T-cell (primary cell): ENCODE measurements at places on chromosomes 11 and 22. TPM values are rescaled to one million over a fixed set of nuclear protein-coding genes. Genes with fewer than 3 reads are reported as not detected.

GRCh38 chr11:43756575-43756974, 76.0 kb downstream of the HSD17B12 start:
- no peaks in the 10 kb centered on the region for H3K27me3 ChIP-seq
- no peaks in the 10 kb centered on the region for H3K4me1 ChIP-seq
- no peak for DNase-seq
- H3K27ac ChIP-seq, result no peak overlapping the region
- no peak overlapping the region for H3K4me3 ChIP-seq
- no peaks in the 10 kb centered on the region for H3K36me3 ChIP-seq

DNA sequence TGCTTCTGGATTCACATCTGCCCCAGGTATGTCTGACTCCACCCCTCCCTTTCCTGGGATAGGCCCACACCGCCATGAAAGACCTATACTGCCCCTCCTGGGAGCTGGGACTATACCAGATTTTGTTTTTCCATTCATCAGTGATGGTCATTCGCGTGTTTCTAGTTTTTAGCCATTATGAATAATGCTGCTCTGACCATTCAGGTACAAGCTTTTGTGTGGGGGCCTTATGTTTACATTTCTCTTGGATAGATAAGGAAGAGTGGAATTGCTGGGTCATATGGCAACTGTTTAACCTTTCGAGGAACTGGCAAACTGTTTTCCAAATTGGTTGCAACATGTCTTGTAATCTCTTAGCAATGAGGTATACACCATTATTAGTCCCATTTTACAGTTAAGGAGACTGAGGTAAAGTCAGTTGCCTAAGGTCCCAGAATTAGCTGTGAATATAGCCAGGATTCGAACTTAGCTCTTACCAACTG, 1.2 kb upstream of the TBC1D10A start:
- H3K4me3 ChIP-seq, result no peak overlapping the region
- DNase-seq, result no peak
- H3K27ac ChIP-seq, result peak overlapping the region; percentile 77
- no peaks in the 10 kb centered on the region for H3K27me3 ChIP-seq
- H3K4me1 ChIP-seq, result peaks cover 25% of the 10 kb centered on the region

GRCh38 chr11:112582366-112582765, 321.7 kb upstream of the PLET1 start:
- no peak overlapping the region for H3K27ac ChIP-seq
- H3K36me3 ChIP-seq, result no peaks in the 10 kb centered on the region
- H3K4me1 ChIP-seq, result no peaks in the 10 kb centered on the region
- no peaks in the 10 kb centered on the region for H3K27me3 ChIP-seq
- no peak for DNase-seq
- no peak overlapping the region for H3K4me3 ChIP-seq

GRCh38 chr11:112734207-112734606, 227.0 kb upstream of the NCAM1 start:
- no peaks in the 10 kb centered on the region for H3K36me3 ChIP-seq
- H3K4me3 ChIP-seq, result no peak overlapping the region

- DNase-seq, result no peak
- no peak overlapping the region for H3K4me3 ChIP-seq
- no peaks in the 10 kb centered on the region for H3K27me3 ChIP-seq
- H3K36me3 ChIP-seq, result no peaks in the 10 kb centered on the region
These were observed 12.6 kb downstream of the PRDM11 start for GRCh38 chr11:45158891-45159605.

GRCh38 chr22:44862981-44863860, 110.8 kb downstream of the ARHGAP8 start:
- no peak overlapping the region for H3K4me3 ChIP-seq
- DNase-seq, result no peak
- no peak overlapping the region for H3K27ac ChIP-seq
- H3K36me3 ChIP-seq, result no peaks in the 10 kb centered on the region
- H3K27me3 ChIP-seq, result peaks cover 21% of the 10 kb centered on the region

DNA sequence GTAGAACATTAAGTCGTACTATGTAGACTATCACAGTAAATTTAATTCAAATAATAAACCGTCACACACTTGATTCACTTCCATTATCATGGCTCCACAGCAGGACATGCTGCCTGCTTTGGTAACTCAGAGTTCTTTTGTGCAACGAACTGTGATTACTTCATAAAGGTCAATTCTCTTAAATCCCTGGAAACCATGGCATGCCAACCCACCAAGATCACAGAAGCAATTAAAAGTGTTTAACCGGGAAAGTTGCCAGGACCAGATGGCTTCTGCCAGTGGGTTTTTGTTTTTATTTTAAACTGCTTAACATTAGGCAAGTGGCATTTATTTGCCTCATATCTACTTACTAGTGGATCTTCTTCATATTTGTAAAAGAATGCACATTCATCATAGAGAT, 1162.1 kb downstream of the DLG2 start:
- no peaks in the 10 kb centered on the region for H3K4me1 ChIP-seq
- no peak for DNase-seq
- no peak overlapping the region for H3K4me3 ChIP-seq
- no peak overlapping the region for H3K27ac ChIP-seq

GRCh38 chr11:14554959-14555358, 34.8 kb upstream of the PSMA1 start:
- peaks cover 25% of the 10 kb centered on the region for H3K4me1 ChIP-seq
- peak overlapping the region; percentile 58 for H3K27ac ChIP-seq
- no peak overlapping the region for H3K4me3 ChIP-seq
- peak; percentile 67 for DNase-seq
- no peaks in the 10 kb centered on the region for H3K36me3 ChIP-seq

GRCh38 chr11:118921929-118922744, 3.6 kb downstream of the BCL9L start:
- peaks cover 80% of the 10 kb centered on the region for H3K4me1 ChIP-seq
- peak overlapping the region; percentile 99 for H3K4me3 ChIP-seq
- H3K27me3 ChIP-seq, result no peaks in the 10 kb centered on the region
- peak; percentile 25 for DNase-seq

GRCh38 chr11:10488934-10489691, 34.0 kb downstream of the AMPD3 start:
- no peak overlapping the region for H3K4me3 ChIP-seq
- no peak for DNase-seq
- H3K4me1 ChIP-seq, result peaks cover 8% of the 10 kb centered on the region
- no peaks in the 10 kb centered on the region for H3K27me3 ChIP-seq
- peaks cover 33% of the 10 kb centered on the region for H3K36me3 ChIP-seq

DNA sequence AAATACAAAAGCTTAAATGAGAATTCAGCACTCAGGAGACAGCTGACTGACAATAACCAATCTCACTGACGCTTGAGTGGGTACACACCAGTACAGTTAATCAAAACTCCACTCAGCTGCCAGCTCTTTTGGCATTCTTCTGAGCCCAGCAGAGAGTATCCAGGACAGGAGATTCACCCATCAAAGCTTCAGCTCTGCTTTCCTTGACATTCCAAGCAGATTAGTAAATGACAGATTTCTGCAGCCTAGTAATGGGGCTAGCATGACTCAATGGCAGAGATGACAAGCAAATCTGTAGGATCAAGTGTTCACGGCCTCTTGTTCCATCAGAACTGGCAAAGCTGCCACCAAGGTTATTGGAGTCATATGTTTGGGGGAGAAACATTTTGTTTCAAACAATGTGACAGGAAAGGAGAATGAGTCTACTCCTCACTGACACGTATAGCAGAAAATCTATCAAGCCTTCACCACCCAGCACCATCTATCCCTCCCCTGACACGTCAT, 420.0 kb downstream of the DYNC2H1 start:
- no peaks in the 10 kb centered on the region for H3K36me3 ChIP-seq
- H3K27ac ChIP-seq, result no peak overlapping the region
- no peak overlapping the region for H3K4me3 ChIP-seq
- no peak for DNase-seq
- H3K4me1 ChIP-seq, result no peaks in the 10 kb centered on the region

DNA sequence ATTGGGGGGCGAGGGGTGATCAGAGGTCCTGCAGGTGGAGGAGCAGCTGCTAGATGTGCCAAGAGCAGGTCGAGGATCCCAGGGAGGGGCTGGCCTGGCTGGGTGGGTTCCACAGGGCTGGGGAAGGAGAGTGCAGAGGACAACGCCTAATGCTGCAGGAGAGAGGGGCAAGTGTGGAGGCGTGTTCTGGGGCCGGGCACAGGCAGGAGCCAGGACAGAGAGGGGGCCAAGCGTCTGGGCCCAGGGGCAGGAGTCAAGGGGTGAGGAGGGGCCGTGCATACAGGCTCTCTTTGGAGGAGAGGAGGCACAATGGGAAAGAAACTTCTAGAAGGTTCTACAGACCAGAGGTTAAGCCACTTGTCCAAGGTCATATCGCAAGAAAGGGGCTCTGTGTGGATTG, 26.7 kb upstream of the FGF19 start:
- peaks cover 73% of the 10 kb centered on the region for H3K27me3 ChIP-seq
- no peak overlapping the region for H3K27ac ChIP-seq
- no peaks in the 10 kb centered on the region for H3K36me3 ChIP-seq
- no peak overlapping the region for H3K4me3 ChIP-seq

Gene FAM227A
- 0.49 TPM for total RNA-seq

Gene FAT3
- total RNA-seq, result 0.03 TPM

Gene USH1C
- total RNA-seq, result not detected

Gene CD59
- 75.7 TPM for total RNA-seq
